Activated T-helper 17 cell treated with anti-CD3 and anti-CD28 coated beads, Interleukin-2, amount 50 U/mL, for 72 hours (primary cell): ENCODE measurements at places on chromosomes 13 and 19. TPM values are rescaled to one million over a fixed set of nuclear protein-coding genes. Genes with fewer than 3 reads are reported as not detected.

DNA sequence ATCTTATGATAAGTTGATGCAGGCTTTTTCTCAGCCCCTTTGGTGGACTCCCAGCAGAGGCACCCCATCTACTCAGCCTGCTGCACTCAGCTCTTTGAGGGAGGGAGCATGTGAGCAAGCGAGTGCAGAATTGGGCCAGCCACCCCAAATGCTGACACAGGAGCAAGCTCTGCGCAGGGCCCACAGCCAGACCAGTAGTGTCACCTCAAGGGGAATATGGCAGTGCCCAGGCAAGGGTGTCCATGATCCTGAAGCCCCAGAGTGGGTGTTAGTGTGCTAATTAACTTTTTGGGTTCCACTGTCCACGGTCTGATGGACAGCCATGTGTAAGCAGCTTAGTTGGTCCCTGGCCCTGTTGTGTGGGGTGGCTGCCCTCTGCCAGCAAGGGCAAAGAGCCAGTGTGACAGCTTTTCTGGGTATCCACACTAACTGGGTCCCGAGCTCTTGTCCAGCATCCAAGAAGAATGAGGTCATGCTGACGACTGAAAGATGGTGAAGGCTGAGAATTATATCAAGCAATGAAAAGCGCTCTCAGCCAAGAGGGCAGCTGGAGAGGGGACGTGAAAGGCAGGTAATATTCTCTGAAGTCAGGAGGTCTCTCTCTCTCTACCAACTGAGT is 898.3 kb upstream of the PCDH9 start:
- H3K36me3 ChIP-seq: no peaks in the 10 kb centered on the region
- H3K27me3 ChIP-seq: no peaks in the 10 kb centered on the region
- H3K4me1 ChIP-seq: no peaks in the 10 kb centered on the region
- no peak overlapping the region for H3K4me3 ChIP-seq

- no peak for ATAC-seq
- no peak overlapping the region for H3K4me3 ChIP-seq
- H3K27me3 ChIP-seq: no peaks in the 10 kb centered on the region
- no peak overlapping the region for H3K27ac ChIP-seq
Measured at GRCh38 chr13:113819731-113820715, 43.9 kb downstream of the GAS6 start.

DNA sequence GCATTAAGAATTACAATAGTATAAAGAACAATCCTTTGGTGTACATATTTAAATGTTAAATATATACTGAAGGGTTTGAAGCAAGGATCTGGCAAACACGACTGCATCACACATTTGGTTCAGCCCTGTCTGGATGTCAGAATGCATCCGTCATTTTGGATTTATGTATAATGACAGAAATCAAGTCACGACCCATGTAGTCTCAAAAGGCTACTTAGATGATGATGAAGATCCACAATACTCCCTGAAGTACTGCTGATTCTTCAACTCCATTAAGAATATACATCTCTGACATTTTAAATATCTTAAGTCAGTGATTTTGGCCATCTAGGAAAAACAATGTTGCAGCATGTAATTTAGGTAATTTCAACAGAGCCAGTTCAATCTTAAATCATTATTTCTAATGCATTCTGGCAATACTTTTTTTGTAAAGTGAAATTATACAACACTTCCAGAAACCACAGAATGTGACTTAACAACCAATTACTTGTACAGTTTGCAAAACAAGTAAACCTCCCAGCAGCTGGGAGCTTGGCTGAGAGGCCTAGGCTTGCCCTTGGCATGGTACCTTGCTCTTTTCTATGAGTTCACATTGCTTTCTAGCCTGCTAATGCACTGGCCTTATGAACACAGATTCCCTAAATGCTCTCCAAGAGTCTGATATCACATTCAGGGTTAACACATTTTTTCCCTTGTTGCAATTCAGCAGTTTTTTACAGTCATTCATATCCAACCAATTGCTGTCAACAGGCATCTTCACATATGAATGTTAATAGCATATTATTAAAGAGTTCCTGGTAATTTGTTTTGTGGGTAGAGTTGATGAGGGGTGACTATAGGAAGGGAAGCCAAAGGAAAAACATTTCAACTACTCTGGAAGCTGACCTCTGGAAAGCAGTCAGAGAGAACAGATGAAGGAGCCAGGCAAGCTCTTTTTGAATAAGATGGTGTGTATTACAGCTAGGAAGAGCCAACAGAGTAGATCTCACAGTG is 175.2 kb downstream of the ENOX1 start:
- no peaks in the 10 kb centered on the region for H3K4me1 ChIP-seq
- no peak overlapping the region for H3K27ac ChIP-seq
- peaks cover 3% of the 10 kb centered on the region for H3K27me3 ChIP-seq
- no peak for ATAC-seq

Gene EDNRB
- not detected for total RNA-seq

- H3K27ac ChIP-seq: no peak overlapping the region
- no peaks in the 10 kb centered on the region for H3K27me3 ChIP-seq
- no peak for ATAC-seq
- H3K4me1 ChIP-seq: peaks cover 13% of the 10 kb centered on the region
- H3K36me3 ChIP-seq: no peaks in the 10 kb centered on the region
- no peak overlapping the region for H3K4me3 ChIP-seq
Measured at GRCh38 chr13:74273581-74273980, 139.4 kb upstream of the KLF12 start.

- peak overlapping the region; percentile 37 for H3K4me3 ChIP-seq
- peaks cover 18% of the 10 kb centered on the region for H3K36me3 ChIP-seq
- no peak overlapping the region for H3K27ac ChIP-seq
- ATAC-seq: no peak
Measured at GRCh38 chr13:112065521-112065866, 1.5 kb upstream of the SOX1 start.

DNA sequence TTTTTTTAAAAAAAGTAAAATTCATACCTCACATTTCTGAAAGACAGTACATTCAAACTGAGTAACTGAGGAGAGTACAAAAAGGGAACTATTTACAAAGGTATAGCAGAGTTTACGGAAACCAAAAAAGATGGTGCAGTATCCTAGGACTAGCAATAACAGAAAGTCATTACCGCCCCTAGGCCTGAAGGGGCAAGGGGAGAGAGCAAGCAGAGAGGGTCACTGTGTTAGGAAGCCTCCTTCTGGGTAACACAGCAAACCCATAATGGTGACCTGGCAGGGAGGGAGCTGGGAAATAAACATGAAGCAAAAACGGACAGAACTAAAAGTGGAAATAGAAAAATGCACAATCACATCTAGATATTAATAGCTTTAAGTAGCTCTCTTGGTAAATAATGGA is 8.2 kb downstream of the VWA8 start:
- peak overlapping the region; percentile 16 for H3K27ac ChIP-seq
- no peaks in the 10 kb centered on the region for H3K27me3 ChIP-seq
- peaks cover 17% of the 10 kb centered on the region for H3K36me3 ChIP-seq
- no peak overlapping the region for H3K4me3 ChIP-seq

Gene C3
- total RNA-seq: 4.3 TPM

Gene CYP2A6
- not detected for total RNA-seq

DNA sequence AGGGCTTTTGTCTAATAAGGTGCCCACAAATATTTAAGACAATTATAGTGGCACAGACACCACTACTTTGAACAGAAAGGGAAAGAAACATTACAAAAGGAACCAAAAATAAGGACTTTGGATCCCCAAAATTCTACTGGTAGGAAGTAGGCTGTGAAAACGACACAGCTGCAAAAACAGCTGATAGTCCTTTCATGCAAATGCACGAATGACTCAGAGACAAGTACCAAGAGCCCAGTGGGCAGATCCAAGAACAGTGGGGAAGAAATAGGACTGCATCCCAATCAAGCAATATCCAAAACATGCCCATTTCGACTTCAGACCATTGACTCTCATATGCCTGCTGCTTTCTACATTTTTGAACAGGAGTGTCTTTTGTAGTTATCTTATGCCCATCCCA is 269.4 kb upstream of the NBEA start:
- H3K27me3 ChIP-seq: peaks cover 3% of the 10 kb centered on the region
- H3K4me3 ChIP-seq: no peak overlapping the region
- no peaks in the 10 kb centered on the region for H3K36me3 ChIP-seq
- no peaks in the 10 kb centered on the region for H3K4me1 ChIP-seq
- ATAC-seq: no peak

Gene ZNF534
- not detected for total RNA-seq

Gene ZNF667
- not detected for total RNA-seq

Gene PSG3
- 0.19 TPM for total RNA-seq

Gene EDDM13
- 1.0 TPM for total RNA-seq

DNA sequence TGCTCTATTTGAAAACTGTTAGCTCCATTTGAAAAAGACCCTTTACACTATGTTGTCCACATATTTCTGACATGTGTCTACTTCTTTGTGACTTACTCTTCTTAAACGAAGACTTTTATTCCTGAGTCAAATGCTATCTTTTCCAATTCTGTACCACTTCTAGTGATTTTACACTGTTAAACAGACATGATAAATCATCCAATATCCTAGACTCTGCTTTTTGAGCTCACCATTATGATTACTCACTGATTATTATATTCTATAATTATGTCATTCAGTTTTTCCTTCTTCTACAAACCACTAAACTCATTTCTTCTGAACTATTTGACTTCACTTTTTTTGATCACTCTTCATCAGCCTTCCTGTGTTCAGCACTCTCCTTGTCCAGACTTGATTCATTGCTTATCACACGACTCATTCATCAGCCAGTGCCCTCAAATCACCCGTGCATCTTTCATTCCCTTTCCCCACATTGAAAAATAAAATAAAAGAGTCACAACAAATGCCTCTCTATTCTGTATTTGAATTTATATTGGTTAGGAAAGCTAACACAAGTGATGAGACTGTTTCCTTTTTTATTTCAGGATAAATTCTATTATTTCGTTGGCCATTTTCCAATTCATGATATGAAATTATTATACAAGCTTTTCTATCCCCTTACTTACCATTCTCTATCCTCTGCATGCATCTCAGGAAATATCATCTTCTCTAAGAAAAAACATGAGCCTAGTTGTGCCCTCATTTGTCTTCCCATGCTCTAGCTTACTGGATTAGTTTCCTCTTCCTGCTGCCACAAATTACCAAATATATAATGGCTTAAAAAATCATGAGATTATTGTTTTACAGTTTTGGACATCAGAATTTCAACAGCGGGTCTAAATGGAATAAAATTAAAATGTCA is 1482.1 kb upstream of the MIR17HG start:
- H3K27ac ChIP-seq: no peak overlapping the region
- no peaks in the 10 kb centered on the region for H3K27me3 ChIP-seq
- no peaks in the 10 kb centered on the region for H3K36me3 ChIP-seq
- H3K4me1 ChIP-seq: no peaks in the 10 kb centered on the region
- ATAC-seq: no peak

Gene TRIM13
- total RNA-seq: 13.5 TPM

DNA sequence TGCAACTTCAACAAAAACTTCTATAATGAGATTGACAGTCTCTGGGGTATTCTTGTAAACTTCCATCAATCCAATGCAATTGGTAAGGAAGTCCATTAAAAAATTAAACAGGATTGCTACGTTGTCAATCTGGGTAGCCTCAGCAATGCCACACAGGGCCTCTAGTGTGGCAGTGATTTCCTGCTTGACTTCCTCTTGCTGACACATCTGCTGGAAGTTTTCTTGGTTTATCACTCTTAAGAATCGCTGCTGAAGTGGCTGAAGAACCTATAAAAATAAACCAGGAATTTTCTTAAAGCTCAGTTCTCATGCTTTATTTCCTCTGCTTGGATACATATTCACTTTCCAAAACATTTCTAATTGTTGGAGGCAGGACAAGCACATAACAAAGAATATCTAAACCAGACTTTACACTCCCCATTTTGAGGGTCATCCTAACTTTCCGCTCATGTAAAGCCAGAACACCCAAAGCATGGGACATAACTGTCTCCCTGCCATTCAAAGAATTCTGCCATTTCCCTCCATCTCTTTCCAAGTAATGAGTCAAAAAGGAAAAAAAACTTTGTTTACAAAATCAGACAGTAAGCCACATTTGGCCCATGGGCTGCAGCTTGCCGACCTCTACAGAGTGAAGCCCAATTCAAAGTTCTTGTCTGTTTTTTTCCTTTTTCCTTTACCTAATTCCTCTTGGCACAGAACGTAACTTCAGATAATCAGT is 23.2 kb upstream of the EEF1AKMT1 start:
- H3K36me3 ChIP-seq: peaks cover 88% of the 10 kb centered on the region
- peaks cover 6% of the 10 kb centered on the region for H3K4me1 ChIP-seq
- no peak for ATAC-seq
- no peak overlapping the region for H3K4me3 ChIP-seq
- H3K27ac ChIP-seq: peak overlapping the region; percentile 73

GRCh38 chr13:80430561-80430960 is 89.6 kb upstream of the SPRY2 start:
- no peak overlapping the region for H3K4me3 ChIP-seq
- H3K27ac ChIP-seq: no peak overlapping the region
- no peaks in the 10 kb centered on the region for H3K36me3 ChIP-seq

DNA sequence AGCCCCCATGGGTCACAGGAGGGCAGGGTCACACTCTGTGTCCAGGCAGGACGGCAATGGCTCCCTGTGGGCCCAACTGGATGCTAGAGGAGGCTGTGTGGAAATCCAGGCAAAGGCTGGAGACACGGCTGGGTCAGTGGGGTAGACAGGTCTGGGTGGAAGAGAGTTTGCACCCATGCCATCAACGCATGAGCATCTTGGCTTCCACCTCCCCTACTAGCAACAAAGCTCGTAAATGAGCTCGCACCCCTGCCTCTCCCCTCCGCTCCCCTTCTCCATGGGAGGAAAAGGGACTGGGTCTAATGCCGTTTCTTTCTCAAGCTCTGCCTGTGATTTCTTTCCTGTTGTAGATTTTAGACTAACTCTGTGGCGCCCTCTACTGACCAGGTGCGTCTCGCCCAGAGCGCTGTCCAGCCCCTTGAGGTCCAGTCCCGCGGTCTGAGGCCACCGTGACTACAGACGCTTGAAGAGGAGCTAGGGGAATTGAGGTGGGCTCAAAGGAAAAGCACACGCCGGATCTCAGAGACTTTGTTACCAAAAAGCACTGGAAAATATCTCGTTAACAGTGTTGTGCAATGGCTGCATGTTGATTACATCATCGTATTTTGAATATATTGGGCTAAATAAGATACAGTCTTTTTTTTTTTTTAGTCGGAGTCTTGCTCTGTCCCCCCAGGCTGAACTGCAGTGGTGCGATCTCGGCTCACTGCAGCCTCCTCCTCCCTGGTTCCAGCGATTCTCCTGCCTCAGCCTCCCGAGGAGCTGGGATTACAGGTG is 50.7 kb upstream of the USP29 start:
- H3K4me1 ChIP-seq: no peaks in the 10 kb centered on the region
- no peak overlapping the region for H3K27ac ChIP-seq
- H3K4me3 ChIP-seq: no peak overlapping the region
- ATAC-seq: no peak

GRCh38 chr13:46039411-46040182 is 12.9 kb downstream of the ZC3H13 start:
- no peak for ATAC-seq
- H3K36me3 ChIP-seq: peaks cover 88% of the 10 kb centered on the region
- no peaks in the 10 kb centered on the region for H3K4me1 ChIP-seq
- no peak overlapping the region for H3K4me3 ChIP-seq
- H3K27ac ChIP-seq: no peak overlapping the region

DNA sequence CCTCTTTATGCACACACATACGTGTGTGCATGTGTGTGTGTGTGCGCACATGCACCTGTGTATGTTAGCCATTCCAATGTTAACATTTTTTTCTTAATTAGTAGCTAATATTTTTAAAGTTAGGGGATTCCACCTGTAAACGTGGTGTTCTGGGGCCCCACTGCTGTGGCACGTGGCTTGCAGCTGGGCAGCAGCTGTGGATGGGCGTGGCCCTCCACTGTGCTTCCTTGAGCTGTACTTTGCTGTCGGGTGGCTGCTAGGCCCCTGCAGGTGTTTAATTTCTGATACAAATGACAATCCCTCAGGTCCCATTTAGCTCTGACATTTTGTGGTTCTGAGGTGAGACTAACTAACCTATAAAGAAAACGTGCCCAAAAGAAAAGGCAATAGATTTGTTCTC is 58.9 kb upstream of the GJB6 start:
- H3K27me3 ChIP-seq: peaks cover 2% of the 10 kb centered on the region
- no peaks in the 10 kb centered on the region for H3K4me1 ChIP-seq
- no peak overlapping the region for H3K27ac ChIP-seq
- no peak overlapping the region for H3K4me3 ChIP-seq
- no peaks in the 10 kb centered on the region for H3K36me3 ChIP-seq
- ATAC-seq: no peak
